ENCODE measurements at places on chromosomes 7 and 10. TPM values are rescaled to one million over a fixed set of nuclear protein-coding genes. Genes with fewer than 3 reads are reported as not detected.

C10orf105 gene
- 0.17 TPM for total RNA-seq

UCN3 gene
- total RNA-seq: not detected

SFTPA1 gene
- not detected for total RNA-seq

PLAU gene
- total RNA-seq: 0.25 TPM

Data from activated CD8-positive, alpha-beta memory T cell treated with anti-CD3 and anti-CD28 coated beads for 36 hours (primary cell).